ENCODE measurements at places on chromosomes 5 and 9. TPM values are rescaled to one million over a fixed set of nuclear protein-coding genes. Genes with fewer than 3 reads are reported as not detected.

Gene LMBRD2
- total RNA-seq: 42.3 TPM

Gene ALDH1A1
- total RNA-seq: 4.4 TPM

Gene EGFLAM
- 1.1 TPM for total RNA-seq

Gene TTLL11
- 2.0 TPM for total RNA-seq

Gene CDH6
- total RNA-seq: 70.2 TPM

Gene RNF180
- total RNA-seq: 6.3 TPM

Gene ENTREP1
- total RNA-seq: 0.08 TPM

Gene LCNL1
- not detected for total RNA-seq

Gene S1PR3
- total RNA-seq: 34.8 TPM

Gene CCIN
- total RNA-seq: 0.17 TPM

Gene PKD2L2
- not detected for total RNA-seq

Gene OR1Q1
- total RNA-seq: not detected

Gene PLAC8L1
- not detected for total RNA-seq

Gene BARHL1
- total RNA-seq: not detected

Gene GOLGA1
- total RNA-seq: 7.9 TPM

Gene TEX48
- not detected for total RNA-seq

Gene CAVIN4
- 0.60 TPM for total RNA-seq

Gene C5orf52
- total RNA-seq: not detected

Gene ACSL6
- 0.46 TPM for total RNA-seq

Gene CBY3
- not detected for total RNA-seq

Gene DTWD2
- 7.7 TPM for total RNA-seq

Gene SHOC1
- 1.5 TPM for total RNA-seq

Gene C8G
- total RNA-seq: not detected

Gene LRRC14B
- not detected for total RNA-seq

Gene RANBP3L
- total RNA-seq: 1.6 TPM

Gene FAM221B
- total RNA-seq: not detected

Gene GRIA1
- total RNA-seq: not detected

Gene TUSC1
- 10.2 TPM for total RNA-seq

Gene NPR2
- 0.25 TPM for total RNA-seq

Gene SPARC
- total RNA-seq: 319 TPM

Gene NR5A1
- total RNA-seq: not detected

Gene EPB41L4B
- 1.4 TPM for total RNA-seq

Gene ADCY2
- not detected for total RNA-seq
